NCI-H69 (cell line): ENCODE measurements at places on chromosomes 5 and 9.
A peak's percentile ranks its signal among the peaks of the same experiment; 100 is the strongest.

DNA sequence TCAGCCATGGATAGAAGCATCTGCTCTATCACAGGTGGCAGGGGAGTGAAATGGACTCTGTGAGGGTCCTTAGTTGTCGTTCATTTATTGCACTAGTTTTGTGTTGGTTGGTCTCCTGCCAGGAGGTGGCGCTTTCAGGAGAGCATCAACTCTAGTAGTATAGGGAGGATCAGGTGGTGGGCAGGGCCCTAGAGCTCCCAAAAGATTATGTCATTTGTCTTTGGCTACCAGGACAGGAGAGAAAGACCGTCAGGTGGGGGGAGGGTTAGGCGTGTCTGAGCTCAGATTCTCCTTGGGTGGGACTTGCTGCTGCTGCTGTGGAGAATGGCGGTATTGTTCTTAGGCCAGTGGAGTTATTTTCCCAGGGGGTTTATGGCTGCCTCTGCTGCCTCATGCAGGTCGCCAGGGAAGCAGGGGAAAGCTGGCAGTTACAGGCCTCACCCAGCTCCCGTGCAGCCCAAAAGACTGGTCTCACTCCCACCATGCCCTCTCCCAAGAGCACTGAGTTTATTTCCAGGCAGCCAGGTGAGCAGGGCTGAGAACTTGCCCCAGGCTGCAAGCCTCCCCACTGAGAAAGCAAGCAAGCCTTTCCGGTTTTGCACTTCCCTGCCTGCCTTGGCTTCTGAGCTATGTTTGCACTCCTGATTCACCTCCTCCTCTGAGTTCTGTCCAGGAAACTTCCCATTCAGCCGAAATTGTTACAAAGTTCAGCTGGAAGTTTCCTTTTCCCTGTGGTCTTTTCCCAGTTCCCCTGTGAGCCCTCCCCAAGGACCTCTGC is 317.3 kb downstream of the TAF11L14 start:
- DNase-seq, result peak; percentile 97

GRCh38 chr5:176793736-176794135 is 16.6 kb upstream of the UNC5A start:
- peak; percentile 90 for DNase-seq

GRCh38 chr5:95350631-95351030 is 40.5 kb upstream of the FAM81B start:
- no peak for DNase-seq

GRCh38 chr9:2015581-2016407 is 647 bp downstream of the SMARCA2 start:
- peak; percentile 84 for DNase-seq

DNA sequence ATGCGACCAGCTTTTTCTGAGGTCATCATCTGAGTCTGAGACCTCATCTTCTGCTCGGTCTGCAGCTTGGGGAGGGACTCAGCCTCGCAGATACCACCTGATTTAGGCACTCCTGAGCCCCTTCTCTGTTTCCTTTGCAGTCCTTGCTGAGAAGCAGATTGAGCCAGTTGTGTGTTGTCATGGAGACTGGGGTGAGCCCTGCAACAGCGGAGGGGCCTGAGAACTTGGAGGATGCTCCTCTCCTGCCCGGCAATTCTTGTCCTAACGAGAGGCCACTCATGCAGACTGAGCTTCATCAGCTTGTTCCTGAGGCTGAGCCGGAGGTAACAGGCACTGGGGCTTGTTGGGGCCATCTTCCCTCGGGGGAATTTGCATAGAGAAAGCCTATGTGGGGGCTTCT is 19.2 kb downstream of the TEX53 start:
- no peak for DNase-seq

DNA sequence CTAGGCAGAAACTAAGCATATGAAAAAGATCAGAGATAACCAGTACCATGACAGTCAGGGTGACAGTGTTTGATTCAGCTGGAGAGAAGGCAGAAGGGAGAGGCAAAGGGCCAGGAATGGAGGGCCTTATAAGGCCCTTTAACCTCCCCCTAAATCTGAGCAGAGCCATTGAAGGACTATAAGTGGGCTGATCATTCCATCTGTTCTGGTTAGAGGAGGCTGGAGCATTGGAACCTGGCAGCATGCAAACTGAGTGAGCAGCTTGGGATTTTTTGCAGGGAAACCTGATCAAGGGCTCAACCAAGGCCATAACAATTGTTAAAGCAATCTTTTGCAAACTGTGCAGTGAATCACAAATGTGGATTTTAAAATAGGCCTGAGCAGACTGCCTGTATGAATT is 174.5 kb upstream of the DAP start:
- DNase-seq, result peak; percentile 86

- peak; percentile 68 for DNase-seq
Observed at GRCh38 chr9:4678679-4679267, 596 bp upstream of the CDC37L1 start.

- no peak for DNase-seq
Observed at GRCh38 chr5:75364571-75365280, 27.7 kb downstream of the HMGCR start.

GRCh38 chr9:123609844-123610243 is 253.8 kb downstream of the CRB2 start:
- DNase-seq, result peak; percentile 61

DNA sequence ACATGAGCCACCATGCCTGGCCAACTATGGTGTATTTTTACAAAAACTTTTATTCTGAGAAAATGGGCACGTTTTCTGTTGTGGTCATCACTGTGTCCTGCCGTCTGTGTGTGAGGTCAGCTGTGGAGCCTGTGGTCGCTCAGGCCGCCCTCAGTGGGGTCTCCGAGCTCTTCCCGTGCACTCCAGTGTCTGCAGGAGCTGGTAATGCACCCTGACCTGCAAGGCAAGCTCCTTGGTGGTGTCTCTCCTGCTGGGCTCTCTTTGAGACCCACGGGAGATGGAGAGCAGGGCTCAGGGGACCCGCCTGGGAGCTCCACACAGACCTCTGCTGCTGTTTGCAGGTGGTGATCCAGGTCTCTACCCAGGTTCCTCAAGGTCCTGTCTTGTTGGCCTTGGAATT is 9.6 kb upstream of the AHRR start:
- no peak for DNase-seq

- no peak for DNase-seq
Observed at GRCh38 chr5:142132916-142133315, 24.3 kb downstream of the NDFIP1 start.

DNA sequence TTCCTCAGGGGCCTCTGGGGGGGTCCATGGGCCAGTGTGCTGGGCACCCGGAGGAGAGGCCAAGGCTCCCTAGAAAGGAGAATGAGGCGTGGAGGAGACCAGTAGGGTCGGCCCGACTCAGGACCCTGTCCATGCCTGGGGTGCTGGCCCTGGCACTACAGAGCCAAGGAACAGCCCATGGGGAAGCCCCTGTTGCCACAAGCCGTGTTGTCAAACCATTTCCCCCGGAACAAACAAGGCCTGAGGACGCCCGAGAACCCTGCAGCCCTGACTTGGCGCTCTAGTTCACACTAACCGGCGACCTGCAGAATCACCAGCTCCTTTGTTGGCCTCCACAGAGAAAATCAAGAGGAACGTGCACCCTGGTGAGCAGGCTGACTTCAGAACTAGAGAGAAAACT is 41.6 kb upstream of the SLC12A7 start:
- no peak for DNase-seq

GRCh38 chr5:170288551-170288950 is 9.0 kb downstream of the LCP2 start:
- DNase-seq, result no peak

GRCh38 chr5:124908581-124909451 is 162.4 kb upstream of the ZNF608 start:
- peak; percentile 100 for DNase-seq

DNA sequence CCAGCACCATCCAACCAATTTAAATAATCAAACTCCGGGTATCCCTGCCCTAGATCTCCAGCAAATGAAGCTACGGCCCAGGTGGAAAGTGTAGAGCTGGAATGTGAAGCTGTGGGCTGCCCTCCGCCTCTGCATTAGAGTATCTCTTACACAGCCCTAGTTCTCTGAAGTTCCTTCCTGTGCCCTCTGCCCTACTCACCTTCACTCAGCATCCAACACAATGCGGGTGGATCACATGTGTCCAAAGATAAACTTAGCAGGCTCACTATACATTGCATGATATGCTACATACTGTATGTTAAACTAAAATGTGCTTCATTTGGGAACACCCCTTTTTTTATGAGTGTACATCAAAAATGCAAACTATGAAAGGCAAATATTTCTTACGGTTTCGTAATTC is 70.0 kb upstream of the RAD23B start:
- DNase-seq, result no peak

DNA sequence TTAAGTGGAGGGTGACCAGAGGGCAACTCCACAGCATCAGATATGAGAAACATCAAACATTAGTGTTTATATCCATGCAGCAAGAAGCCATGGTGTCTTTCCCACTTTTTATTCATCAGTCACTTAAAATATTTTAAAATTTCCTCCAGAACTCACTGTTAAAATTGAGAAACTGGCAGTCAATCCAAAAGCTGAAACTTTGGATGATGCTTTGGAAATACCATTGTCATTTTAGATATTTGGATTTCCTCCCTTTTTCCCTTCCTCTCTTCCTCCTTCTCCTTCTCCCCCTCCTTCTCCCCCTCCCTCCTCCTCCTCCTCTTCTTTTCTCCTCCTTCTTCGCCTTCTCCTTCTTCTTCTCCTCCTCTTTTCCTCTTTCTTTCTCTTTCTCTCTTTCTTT is 33.1 kb upstream of the NTRK2 start:
- DNase-seq, result no peak

- DNase-seq, result no peak
Observed at GRCh38 chr5:67901814-67902496, 313.6 kb upstream of the PIK3R1 start.

DNA sequence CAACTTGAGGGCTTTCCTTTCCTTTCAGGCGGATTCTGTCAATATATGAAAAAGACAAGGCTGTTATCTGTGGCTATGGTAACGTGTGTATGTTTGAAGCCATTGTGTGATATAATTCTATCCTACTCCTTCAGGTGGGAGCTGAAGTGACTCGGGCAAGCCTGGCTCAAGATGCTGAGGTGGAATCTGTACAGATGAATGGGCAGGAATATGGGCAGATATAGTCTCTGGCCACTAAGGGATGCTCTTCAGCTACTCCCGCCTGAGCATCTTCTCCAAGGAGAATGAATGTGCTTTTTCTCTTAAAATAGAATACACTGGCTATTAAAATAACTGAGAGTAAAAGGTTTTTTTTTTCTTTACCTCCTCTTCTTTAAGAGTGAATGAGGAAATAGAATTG is 244.8 kb downstream of the ADGRV1 start:
- DNase-seq, result peak; percentile 8

GRCh38 chr5:68372161-68372560 is 156.6 kb downstream of the PIK3R1 start:
- no peak for DNase-seq

- DNase-seq, result no peak
Observed at GRCh38 chr5:14444161-14444560, 137.4 kb upstream of the OTULINL start.

DNA sequence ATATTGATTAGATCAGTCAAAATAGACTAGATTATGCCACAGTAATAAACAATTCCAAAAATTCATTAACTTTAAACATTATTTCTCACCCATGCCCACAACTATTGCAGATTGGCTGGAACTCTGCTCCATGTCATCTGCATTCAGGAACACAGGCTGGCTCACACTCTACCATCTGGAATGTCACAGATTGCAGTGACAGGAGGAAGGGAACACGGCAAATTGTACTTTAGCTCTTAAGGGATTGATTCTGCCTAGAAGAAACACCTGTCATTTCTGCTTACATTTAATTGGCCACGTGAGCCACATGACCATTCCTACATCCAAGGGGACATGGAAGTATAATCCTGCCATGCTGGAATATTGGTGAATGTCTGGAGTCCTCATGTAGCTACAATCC is 54.4 kb downstream of the ATPSCKMT start:
- DNase-seq, result no peak

- no peak for DNase-seq
Observed at GRCh38 chr5:131664929-131665328, 29.9 kb upstream of the RAPGEF6 start.

GRCh38 chr9:70525519-70525918 is 111.1 kb upstream of the KLF9 start:
- DNase-seq, result no peak

GRCh38 chr5:110477911-110478310 is 248.6 kb downstream of the TMEM232 start:
- DNase-seq, result no peak

DNA sequence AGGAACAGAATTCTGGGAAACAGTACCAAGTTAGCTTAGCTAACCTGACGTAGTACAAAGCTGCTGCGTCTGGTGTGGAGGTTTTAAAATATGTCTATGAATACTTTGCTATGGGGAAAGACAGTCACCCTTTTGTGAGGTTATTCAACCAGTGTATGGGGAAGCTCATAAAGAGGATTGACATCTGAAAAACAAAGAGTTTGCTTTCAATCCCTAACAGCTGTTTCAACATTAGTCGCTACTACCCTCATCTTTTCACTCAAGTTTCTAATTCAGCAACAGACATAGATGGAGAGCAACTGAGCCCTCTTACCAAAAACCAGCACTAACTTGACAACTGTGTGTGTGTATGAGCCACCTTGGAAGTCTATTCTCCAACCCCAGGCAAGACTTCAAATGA is 7.8 kb upstream of the MSANTD3 start:
- peak; percentile 25 for DNase-seq

GRCh38 chr5:67900514-67900913 is 315.0 kb upstream of the PIK3R1 start:
- no peak for DNase-seq

DNA sequence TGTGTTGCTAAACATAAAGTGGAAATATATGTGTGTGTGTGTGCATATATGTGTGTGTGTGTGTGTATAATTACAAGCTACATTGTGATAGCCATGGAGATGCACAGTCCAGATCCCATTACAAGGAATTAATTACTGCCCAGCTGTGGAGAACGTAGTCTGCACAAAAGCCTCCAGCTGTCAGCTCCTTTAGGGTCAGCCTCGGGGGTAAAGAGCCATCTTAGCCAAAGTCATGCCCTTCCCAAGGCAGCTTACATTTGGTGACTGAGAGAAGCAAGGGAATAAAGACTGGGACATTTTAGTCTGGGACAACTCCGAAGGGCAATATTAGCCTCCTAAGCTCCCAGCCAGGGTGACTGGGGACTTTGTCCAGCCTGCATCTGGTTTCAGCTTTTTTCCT is 21.9 kb upstream of the FOCAD start:
- peak; percentile 97 for DNase-seq

GRCh38 chr9:69155341-69156030 is 18.6 kb upstream of the TJP2 start:
- no peak for DNase-seq
